ENCODE measurements at places on chromosomes 2 and 18.

DNA sequence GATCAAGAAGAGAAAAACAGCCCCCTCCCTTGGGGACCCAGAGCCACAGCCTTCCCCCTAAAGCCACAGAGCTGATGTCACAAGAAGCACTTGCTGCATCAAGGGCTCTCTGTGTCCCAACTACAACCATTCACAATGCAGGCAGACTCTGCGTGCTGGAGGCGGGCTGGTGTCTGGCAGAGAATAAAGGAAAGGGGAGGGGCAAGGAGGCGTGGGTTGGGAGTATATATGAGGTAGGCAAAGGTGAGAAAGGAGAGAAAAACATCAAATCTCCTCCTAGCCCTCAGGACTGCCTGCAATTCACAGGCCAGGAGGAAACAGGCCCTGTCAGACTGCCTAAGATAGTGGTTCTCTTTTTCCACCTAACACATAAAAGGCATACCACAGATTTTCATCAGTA, 48.8 kb upstream of the IHH start:
- peak; percentile 26 for DNase-seq

GRCh38 chr2:2950403-2950952, 427.1 kb downstream of the EIPR1 start:
- DNase-seq = peak; percentile 98

DNA sequence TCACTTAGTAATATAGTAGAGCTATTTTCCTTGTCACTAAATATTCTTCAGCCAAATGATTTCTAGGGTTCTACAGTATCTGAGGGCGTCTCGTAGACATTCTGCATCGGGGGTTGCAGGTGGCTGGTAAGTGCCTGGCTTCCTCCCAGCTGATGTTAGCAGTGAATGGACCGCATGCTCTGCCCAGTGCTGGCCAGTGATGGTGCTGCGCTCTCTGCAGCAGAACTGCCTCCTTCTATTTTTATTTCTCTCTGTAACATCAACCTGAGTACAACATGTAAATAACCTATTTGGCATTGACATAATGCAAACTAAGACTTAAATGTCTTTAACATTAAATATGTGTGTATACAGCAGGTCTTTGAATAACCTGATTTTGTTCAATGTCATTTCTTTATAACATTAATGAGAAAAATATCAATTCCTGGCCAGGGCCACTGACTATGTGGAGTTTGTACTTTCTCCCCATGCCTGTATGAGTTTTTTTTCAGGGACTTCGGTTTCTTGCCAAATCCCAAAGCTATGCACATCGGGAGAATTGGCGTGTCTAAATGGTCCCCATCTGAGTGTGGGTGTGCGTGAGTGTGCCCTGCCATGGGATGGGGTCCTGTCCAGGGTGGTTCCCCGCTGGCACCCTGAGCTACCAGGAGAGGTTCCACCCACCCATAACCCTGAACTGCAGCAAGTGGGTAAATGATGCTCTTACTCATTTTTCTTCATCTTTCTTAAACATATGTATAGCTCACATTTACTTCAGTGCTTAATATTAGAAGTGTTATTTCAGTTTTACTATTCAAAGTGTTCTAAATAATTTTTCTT, 278.2 kb upstream of the EPAS1 start:
- DNase-seq = no peak

DNA sequence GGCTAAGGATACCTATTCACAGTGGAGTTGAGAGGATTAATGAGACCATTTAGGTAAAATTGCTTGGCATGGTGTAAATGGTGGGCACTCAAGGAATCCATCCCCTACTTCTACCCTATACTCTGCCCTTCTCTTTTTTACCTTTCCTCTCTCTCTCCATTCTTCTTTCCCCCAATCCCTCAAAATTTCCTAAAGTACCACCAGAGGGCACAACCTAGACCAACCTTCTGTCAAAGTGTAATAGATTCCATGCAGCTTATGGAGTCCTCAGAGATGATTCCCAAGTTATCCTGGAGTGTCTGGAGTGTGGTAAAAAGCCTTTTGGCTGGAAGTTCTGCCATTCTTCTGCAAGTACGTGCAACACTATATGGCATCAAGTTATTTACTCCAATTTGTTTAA, 33.0 kb upstream of the CCDC195 start:
- no peak for DNase-seq

DNA sequence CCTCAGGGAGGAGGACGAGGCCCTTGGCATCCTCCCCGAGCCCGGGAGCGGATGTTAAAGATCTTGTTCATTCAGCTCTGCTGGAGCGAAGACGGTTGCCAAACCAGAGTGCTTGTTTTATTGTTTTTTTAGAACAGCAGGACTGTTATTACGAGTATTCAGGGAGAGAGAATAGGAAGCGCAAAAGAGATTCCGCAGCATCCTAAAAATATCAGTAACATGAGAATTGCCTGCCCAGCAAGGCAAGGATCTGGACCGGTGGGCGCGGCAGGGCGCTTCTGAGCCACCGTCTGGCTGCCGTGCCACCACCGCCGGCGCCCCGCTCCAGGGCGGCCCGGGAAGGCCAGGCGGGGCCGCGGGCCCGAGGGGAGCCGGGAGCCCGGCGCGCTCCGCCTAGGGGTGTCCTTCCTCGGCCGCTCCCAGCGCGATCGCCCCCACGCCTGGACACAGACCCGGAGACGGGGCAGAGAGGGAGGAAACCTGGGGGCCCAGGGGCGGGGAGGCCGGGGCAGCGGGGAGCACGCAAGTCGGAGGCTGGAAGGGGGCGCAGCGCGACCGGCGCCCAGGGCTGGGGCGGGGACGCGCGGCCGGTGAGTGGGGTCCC, 843 bp downstream of the CYS1 start:
- DNase-seq = peak; percentile 54

DNA sequence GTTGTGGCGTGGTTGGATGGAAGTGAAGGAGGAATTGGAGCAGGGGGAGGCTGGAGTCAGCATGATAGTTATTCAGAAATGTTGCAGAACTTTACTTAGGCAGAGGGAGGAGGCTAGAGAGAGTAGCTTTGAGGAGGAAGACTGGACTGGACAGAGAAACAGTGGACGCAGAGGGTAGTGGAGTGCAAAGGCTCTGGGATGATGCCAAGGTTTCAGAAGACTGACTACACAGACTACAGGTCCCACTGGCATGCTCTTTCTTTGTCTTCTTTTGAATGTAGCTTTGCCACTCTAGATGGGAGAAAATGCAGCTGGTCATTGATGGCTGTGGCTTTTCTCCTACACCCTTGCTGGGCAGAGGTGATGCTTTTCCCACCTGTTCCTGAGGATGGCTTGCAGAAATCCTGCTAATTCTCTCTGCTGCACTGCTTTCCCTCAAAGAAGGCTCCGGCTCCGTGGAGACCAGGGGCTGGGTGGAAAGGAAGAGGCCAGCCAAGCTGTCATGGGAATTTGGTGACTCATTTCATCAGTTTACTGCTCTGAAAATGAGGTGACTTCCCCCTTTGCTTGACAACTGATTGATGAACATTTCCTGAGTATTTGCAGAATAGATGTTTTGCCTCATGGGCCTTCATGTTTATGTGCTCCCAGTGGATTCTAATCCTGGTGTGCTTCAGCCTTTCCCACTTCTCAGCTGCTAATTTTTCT, 42.4 kb downstream of the MEIS1 start:
- no peak for DNase-seq

GRCh38 chr18:3062798-3063680, 50.1 kb upstream of the LPIN2 start:
- DNase-seq = no peak

Measured in DMS79 (cell line).